ENCODE measurements at places on chromosomes 13 and 19. TPM values are rescaled to one million over a fixed set of nuclear protein-coding genes. Genes with fewer than 3 reads are reported as not detected.

- no peaks in the 10 kb centered on the region for H3K4me1 ChIP-seq
- no peak overlapping the region for H3K4me3 ChIP-seq
- DNase-seq: no peak
- H3K36me3 ChIP-seq: no peaks in the 10 kb centered on the region
- H3K27ac ChIP-seq: no peak overlapping the region
These were observed 41.0 kb upstream of the USP29 start for GRCh38 chr19:57078802-57079201.

C1QTNF9B gene
- polyA plus RNA-seq: not detected

GRCh38 chr19:584240-585001 is 5.3 kb upstream of the HCN2 start:
- H3K4me3 ChIP-seq: no peak overlapping the region
- peak; percentile 72 for DNase-seq
- H3K36me3 ChIP-seq: peaks cover 9% of the 10 kb centered on the region
- H3K27ac ChIP-seq: no peak overlapping the region
- H3K27me3 ChIP-seq: peaks cover 10% of the 10 kb centered on the region

- no peak overlapping the region for H3K27ac ChIP-seq
- H3K4me1 ChIP-seq: peaks cover 4% of the 10 kb centered on the region
- DNase-seq: no peak
- H3K27me3 ChIP-seq: no peaks in the 10 kb centered on the region
These were observed 6.4 kb upstream of the DIRAS1 start for GRCh38 chr19:2727640-2727944.

GRCh38 chr13:25811506-25811905 is 240.3 kb downstream of the SHISA2 start:
- H3K4me1 ChIP-seq: no peaks in the 10 kb centered on the region
- no peaks in the 10 kb centered on the region for H3K36me3 ChIP-seq
- no peak overlapping the region for H3K27ac ChIP-seq
- no peak overlapping the region for H3K4me3 ChIP-seq
- no peaks in the 10 kb centered on the region for H3K27me3 ChIP-seq

GGACT gene
- 2.6 TPM for polyA plus RNA-seq

ATP8A2 gene
- 0.31 TPM for polyA plus RNA-seq

Data from lung (tissue), 17 donors.